ENCODE measurements at places on chromosomes 16 and 17.

GRCh38 chr16:48561960-48562393 lies 48.0 kb downstream of the N4BP1 start:
- DNase-seq = no peak

DNA sequence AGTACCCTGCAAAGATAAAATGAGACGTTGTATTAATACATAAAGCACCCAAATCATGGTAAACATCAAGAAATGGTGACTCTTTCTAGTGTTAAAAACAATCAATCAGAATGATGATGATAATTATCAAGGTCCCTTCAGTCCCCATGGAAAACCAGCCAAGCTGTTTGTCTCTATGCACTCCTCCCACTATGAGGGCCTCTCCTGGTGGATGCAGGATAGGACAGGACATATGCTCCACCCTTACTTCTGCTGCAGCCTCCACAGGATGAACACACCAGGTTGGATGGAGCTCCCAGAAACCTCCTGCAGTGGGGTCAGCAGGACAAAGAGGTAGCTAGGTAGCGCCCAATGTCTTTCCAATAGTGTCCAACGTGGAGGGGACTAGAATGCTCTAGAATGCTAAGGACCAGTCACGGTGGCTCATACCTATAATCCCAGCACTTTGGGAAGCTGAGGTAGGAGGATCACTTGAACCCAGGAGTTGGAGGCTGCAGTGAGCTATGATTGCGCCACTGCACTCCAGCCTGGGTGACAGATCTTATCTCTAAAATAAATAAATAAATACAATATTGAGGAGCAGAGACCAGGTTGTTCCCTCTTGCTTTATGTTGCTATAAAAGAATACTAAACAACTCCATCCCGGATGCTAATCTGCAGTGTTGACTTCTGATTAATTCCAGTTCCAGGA lies 9.9 kb upstream of the KDM8 start:
- DNase-seq = no peak

DNA sequence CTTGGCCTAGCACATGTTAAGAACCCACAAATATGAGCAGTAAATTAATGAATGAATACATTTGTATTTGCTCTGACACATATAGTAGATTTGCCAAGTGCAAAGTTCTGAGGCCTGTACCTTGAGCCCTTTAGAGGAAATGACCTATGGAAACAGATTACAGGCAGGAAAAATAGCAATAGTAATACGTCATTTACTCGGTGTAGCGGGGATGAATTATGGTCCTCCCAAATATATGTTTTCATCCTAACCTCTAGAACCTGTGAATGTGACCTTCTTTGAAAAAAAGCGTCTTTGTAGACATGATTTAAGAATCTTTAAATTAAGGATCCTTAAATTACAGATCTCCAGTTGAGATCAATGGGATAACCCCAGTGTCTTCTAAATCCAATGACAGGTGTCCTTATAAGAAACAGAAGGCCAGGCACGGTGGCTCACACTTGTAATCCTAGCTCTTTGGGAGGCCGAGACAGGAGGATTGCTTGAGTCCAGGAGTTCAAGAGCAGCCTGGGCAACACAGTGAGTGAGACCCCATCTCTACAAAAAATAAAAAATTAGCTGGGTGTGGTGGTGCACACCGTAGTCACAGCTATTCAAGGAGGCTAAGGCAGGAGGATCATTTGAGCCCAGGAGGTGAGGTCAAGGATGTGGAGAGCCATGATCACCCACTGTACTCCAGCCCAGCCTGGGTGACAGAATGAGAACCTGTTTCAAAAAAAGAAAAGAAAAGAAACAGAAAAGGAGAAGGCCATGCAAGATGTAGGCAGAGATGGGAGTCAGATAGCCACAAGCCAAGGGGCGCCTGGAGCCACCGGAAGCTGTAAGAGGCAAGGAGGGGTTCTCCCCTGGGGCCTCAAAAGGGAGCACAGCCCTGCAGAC lies 5.1 kb upstream of the ITPRIPL2 start:
- DNase-seq = no peak

GRCh38 chr17:77480199-77480508 lies 339.4 kb downstream of the SEC14L1 start:
- DNase-seq = no peak

DNA sequence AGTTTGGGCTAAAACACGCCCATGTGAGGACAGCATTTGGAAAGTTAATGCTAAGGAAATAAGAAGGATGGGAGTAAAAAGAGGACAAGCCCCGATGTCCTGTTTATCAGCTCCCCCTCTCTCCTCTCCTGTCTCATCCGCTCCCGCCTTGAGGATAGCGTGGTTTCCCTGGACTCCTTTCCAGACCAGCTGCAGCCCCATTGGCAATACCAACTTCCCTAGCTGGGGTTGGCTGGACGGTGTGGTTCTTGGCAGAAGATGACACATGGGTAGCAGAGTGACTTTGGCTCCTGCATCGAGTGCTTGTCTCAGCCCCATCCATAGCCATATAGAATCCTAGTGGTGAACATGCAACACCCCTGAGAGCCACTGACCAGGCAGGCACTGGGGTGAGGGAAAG lies 185.9 kb downstream of the CCDC182 start:
- no peak for DNase-seq

GRCh38 chr17:35089586-35090296 lies 26.2 kb upstream of the RFFL start:
- no peak for DNase-seq

DNA sequence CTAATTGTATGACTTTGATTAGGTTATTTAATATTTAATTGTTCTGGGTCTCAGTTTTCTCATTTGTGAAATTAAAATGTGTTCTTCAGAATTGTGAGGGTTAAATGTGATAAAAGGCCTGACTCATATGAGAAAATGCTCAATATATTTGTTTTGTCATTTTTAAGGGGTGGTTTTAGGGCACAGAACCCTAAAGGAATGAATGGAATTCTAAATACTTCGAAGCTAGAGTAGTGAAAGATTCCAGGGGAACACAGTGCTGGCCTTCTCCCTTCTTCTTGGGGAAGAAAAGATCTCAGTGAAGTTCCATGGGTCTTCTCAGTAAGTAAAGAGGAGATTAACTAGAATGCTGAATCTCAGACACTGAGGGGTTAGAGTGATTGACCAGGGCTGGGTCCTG lies 3.9 kb upstream of the SMPD3 start:
- no peak for DNase-seq

- peak; percentile 20 for DNase-seq
Observed at GRCh38 chr16:75266738-75267630, 15.6 kb upstream of the BCAR1 start.

- DNase-seq = no peak
Observed at GRCh38 chr16:21643785-21644184, 8.6 kb downstream of the IGSF6 start.

DNA sequence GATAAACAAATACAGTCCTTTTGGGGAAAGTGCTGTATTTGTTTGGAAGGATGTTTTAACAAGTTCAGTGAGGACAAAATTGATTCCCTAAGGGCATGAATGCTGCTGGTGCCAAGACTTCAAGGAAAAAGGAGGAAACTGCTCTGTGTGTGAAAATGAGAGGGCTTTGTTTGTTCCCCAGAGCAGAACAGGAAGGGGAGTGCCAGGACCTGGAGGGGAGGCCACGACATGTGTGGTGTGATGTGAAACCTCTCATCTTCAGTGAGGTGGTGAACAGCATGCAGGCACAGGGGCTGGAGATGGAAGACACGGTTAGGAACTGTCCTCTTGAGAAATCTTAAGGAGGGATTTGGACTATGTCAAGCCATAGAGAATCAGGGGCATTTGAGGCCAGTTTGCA lies 46.6 kb upstream of the GRIN2A start:
- DNase-seq = no peak

- DNase-seq = no peak
Observed at GRCh38 chr17:54626146-54626703, 274.4 kb upstream of the TOM1L1 start.

DNA sequence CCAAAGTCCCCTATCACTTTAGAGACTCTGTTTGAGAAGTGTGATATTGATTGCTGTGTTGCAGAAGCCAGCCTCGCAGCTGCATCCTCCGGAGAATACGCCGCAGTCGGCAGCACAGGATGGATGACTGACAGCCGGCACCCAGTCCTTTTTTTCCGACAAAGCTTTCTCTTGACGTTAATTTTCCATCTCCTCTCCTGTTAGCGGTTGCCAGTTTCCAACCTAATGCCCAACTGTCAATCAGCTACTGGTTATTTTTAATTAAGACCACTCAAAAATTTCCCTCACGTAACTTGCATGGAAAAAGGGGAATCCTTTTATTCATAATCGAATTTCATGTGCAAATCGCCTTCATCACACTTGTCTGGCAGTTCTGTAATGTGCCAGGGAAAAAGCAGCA lies 953.9 kb downstream of the CDH11 start:
- DNase-seq = no peak

- no peak for DNase-seq
Observed at GRCh38 chr17:67359960-67360791, 6.2 kb downstream of the PSMD12 start.

GRCh38 chr16:11303405-11304138 lies 22.4 kb upstream of the PRM1 start:
- no peak for DNase-seq

GRCh38 chr17:46020023-46020761 lies 21.1 kb downstream of the STH start:
- DNase-seq = no peak

DNA sequence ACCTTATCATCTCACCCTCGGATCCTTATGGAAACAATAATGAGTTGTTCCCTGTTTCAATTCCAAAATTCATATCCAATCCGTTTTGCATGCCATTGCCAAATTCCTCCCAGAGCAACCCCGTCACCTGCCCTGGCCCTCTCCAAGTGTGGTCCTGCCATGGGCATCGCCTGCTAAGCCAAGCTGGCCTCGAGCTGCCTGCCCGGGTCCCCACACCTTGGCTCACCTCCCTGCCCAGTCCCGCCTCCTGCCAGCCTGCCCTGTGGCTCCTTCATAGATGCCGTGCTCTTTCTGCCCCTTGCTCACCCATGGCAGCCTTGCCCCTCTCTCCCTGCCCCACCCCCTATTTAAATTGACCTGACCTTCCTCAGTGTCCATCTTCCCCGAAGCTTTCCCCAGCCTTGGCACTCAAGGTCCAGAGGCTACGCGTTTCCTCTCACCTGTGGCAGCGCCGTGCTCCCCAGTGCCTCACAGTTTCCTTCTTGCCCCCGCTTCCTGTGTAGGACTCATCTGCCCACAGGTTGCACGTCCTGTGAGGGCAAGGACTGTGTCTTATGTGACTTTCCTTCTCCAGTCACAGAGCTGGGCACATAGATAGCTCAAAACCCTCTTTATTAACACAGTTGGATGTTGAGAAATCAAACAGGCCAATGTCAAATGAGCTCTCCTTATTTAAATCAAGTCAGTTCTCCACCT lies 12.7 kb downstream of the MAPT start:
- DNase-seq = no peak

DNA sequence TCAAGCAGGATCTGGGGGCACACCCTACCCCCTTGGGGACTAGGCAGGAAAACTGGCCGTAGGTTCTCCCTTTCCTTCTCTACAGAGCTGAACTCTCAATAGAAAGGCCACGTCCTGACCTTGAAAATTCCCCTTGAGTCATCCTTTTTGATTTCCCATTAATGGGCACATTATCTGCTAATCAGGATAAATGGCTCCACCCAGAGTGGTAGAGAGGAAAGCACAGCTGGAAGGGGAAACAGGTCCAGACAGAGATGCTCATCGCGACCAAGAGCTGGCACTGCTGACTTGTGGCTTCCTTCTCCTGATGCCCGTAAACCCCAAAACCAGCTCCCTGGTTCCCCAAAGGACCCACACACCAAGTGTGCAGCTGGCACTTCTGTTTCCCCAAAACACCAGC lies 206.5 kb upstream of the CDH5 start:
- no peak for DNase-seq

- DNase-seq = no peak
Observed at GRCh38 chr17:73335591-73336407, 24.0 kb upstream of the CDC42EP4 start.

DNA sequence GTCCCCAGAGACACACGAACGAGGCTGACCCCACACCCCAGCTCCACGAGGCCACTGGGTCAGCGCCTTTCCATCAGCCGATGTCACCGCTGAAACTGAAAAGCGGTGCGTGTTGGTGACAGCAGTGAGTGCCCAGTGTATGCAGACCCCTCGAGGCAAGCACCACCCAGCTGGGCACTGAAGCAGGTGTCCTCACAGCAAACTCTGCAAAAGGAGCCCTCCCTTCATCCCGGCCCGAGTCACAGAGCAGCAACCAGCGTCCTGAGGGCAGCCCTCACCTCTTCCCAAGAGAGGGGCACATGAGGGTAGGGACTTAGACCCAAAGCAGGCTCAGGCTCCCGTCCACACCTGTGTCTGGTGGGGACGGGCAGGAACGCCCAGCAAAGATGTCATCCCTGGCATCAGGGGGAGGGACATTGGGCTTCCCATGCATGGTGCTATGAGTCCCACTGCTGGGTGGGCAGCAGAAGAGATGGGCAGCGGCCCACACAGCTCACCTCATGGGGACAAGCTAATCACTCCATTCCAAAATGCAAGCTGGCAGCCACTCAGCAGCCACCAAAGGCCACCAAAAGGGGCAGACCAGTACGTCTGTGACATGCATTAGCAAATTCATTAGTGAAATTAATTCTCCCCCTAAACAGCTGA lies 49.2 kb downstream of the RBFOX3 start:
- no peak for DNase-seq

- DNase-seq = no peak
Observed at GRCh38 chr17:63550817-63551639, 751 bp downstream of the DCAF7 start.

DNA sequence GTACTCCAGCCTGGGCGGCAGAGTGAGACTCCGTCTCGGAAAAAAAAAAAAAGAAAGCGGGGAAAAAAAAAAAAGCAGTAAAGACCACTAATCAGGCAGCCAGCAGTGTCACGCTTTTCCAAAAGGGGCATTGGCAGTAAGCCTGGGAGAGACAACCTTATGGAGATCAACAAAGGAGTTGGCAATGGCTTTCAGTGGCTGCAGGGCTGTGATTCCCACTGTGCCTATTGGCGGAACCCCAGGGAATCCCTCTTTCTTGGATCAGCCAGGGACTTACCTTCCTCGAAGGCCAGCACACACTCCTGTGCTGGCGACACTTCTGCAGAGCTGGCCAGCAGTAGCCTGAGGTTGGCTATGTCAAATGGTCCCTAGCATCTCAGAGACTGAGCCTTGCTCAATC lies 43.2 kb upstream of the ZFHX3 start:
- DNase-seq = no peak

GRCh38 chr16:75053791-75054555 lies 55.1 kb downstream of the ZNRF1 start:
- DNase-seq = peak; percentile 20

- no peak for DNase-seq
Observed at GRCh38 chr16:15770107-15770506, 86.7 kb downstream of the MYH11 start.

DNA sequence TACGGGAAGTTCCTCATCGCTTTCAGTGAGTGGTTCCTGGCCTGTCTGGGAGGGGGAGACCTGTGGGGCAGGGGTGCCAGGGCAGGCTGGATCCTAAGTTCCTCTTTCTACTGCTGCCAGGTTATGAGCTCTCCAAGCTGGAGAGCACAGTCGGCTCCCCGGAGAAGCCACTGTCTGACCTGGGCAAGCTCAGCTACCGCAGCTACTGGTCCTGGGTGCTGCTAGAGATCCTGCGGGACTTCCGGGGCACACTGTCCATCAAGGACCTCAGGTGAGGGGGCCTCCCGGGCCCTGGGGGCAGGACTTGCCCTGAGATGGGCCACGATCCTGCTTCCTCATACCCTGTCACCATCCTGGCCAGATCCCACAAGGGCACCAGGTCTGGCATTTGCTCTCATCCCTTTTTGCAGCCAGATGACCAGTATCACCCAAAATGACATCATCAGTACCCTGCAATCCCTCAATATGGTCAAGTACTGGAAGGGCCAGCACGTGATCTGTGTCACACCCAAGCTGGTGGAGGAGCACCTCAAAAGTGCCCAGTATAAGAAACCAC lies 5.1 kb downstream of the PRSS8 start:
- DNase-seq = no peak

GRCh38 chr17:35252651-35253050 lies 9.8 kb downstream of the SLFN5 start:
- DNase-seq = no peak

Data from hypothalamus (tissue), 51 donors.